ENCODE measurements at places on chromosomes 6 and 20.

DNA sequence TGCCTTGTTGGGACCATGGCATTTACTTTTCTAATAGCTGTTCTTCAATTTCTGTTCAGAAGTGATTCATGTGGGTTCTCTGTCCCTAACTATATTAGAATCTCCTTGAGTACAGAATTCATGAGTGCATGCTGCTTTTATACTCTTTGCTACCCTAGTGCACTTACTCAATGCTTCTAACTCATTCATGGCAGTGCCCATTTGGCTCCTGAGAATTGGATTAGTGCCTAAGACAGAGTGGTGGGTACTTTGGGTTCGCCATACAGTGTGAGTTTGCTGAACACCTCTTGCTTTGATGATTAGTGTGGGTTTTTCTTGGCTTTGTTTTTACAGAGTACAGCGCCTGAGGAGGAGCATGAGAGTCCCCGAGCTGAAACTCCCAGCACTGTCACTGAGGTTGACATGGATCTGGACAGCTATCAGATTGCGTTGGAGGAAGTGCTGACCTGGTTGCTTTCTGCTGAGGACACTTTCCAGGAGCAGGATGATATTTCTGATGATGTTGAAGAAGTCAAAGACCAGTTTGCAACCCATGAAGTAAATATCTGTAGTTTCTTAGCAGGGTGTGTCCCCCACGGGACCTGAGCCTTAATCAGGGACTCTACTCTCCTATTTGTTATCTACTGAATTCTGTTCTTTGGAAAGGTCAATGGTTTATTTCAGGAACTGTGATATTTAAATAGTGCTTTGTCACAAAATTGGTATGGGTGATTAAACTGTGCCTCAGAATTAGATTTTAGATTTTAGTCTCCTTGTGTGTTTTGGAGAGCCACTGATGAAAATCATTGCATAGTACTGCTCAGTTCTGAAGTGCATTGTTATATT lies 150.7 kb downstream of the UTRN start:
- no peak for DNase-seq

- no peak for DNase-seq
Observed at GRCh38 chr20:7272512-7272911, 505.0 kb downstream of the BMP2 start.

GRCh38 chr20:49700411-49701185 lies 13.1 kb downstream of the B4GALT5 start:
- DNase-seq = no peak

- DNase-seq = no peak
Observed at GRCh38 chr6:143362192-143362558, 88.3 kb downstream of the ADAT2 start.

DNA sequence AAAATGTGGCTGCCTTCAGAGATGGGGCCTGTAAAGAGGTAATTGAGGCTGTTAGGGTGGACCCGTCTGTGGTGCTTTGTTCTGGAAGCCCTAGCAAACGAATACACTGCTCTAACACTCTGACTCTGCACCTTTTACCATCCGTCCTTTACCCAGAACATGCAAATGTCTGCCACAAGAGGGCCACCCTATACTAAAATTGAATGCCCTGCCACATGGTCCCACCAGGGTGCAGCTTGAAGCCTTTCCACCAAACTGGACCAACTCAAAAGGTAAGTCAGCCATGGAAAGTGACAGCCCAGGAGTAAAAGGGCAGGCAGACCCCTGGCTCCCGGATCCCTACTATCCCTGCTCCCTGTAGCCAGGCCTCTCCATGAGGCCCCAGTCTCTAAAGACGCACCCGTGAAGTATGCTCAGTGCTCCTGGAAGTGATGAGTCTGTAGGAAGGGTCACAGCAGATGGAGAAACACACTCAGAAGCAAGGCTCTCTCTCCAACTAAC lies 5.8 kb upstream of the BFSP1 start:
- DNase-seq = peak; percentile 21

- DNase-seq = no peak
Observed at GRCh38 chr20:17227219-17227575, 357 bp downstream of the PCSK2 start.

DNA sequence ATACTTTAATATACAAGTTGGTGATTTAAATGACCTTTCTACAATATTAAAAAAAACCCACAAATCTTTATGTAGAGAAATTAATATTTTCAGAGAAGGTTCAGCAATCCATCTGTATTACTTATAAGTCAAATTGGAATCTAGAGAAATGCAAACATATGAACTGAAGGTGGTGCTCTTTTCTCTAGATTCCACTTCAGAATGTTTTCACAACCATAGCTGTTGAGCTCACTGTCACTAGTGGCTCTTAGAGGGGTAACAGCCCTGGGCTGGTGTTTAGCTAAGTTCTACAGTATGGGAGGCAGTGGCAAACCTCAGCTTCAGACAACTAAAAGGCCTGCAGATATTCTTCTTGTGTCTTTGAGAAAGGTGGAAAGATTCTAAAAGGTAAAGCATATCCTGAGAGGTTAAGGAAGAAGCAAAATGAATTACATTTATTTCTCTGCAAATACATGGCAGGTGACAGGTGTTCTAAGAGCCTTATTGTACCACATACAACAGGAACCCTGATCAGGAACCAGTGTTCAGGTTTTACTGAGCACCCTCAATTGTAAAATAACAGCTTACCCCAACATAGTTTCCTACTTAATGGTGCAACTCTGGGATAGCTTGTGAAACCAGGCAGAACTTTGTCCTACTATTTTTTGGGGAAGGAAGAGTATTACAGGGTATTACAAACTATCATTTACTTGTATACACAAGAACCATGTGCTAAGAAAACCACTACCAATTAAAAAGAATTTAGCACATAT lies 56.6 kb upstream of the SAMHD1 start:
- no peak for DNase-seq

GRCh38 chr20:2206957-2207769 lies 88.6 kb upstream of the TGM3 start:
- peak; percentile 74 for DNase-seq

GRCh38 chr6:107331409-107332386 lies 127.7 kb downstream of the PDSS2 start:
- DNase-seq = no peak

- no peak for DNase-seq
Observed at GRCh38 chr6:148367411-148368024, 24.9 kb downstream of the SASH1 start.

- DNase-seq = no peak
Observed at GRCh38 chr6:10310826-10311225, 104.0 kb downstream of the TFAP2A start.
